ENCODE measurements at places on chromosomes 13 and 19. TPM values are rescaled to one million over a fixed set of nuclear protein-coding genes. Genes with fewer than 3 reads are reported as not detected.

- no peak for DNase-seq
Observed at GRCh38 chr19:53912653-53913052, 3.6 kb downstream of the CACNG7 start.

GRCh38 chr19:604355-604754, 14.7 kb downstream of the HCN2 start:
- no peak for DNase-seq

DNA sequence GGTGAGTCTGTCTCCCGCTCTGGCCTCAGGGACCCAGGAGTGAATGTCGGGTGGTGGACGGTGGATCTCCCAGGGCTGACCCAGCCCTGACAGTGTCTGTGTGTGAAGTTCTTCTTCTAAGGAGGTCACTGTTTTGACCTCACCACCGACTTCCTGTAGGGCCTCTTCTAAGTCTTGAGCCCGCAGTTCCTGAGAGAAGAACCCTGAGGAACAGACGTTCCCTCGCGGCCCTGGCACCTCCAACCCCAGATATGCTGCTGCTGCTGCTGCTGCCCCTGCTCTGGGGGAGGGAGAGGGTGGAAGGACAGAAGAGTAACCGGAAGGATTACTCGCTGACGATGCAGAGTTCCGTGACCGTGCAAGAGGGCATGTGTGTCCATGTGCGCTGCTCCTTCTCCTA, at the start of gene SIGLEC7:
Gene SIGLEC7, plus strand, starts transcription at position 183 of the 400 bp plus-strand sequence. Its CDS starts 69 bp downstream, at position 252.
- DNase-seq, result no peak

GRCh38 chr19:16106121-16106520, 5.6 kb upstream of the RAB8A start:
- DNase-seq, result no peak

- DNase-seq, result no peak
Observed at GRCh38 chr13:89454681-89455080, 1783.5 kb downstream of the SLITRK5 start.

GRCh38 chr19:29872224-29872731, 60.5 kb downstream of the CCNE1 start:
- DNase-seq, result no peak

DNA sequence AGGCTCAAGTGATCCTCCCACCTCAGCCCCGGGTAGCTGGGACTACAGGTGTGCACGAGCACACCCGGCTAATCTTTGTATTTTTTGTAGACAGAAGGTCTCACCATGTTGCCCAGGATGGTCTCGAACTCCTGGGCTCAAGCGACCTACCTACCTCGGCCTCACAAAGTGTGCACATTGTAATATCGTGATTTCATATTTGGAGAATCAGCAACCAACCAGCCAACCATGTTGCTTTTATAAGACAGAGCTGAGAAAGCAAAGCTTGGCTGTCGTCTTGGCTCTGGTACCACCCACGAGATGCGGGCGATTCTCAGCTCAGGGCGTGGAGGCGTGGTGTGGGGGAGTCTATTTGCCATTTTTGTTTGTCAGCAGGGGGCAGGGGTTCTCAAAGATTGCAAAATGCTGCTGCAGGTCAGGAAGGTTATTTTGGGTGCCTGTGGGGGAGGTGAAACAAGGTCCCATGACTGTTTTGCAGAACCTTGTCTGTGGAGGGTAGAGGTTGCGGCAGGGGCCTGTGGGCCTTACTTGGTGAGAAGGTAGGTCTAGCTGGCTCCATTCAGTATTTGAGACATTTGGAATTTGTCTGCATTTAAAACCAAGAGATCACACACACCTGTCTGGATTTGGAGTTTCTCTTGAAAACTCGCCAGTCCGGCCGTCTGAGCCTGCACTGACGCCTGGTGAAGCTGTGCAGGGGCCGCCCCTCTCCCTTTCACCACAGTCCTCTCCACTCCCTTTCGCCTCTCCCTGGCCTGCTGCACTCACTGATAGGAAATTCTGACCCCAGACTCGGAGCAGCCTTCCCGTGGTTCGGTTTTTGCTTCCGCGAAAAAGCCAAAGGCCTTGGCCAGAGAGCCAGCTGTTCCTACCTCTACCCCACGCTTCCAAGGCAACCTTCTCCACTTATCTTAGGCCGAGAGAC, 15.4 kb downstream of the TNFAIP8L1 start:
- DNase-seq, result no peak

DNA sequence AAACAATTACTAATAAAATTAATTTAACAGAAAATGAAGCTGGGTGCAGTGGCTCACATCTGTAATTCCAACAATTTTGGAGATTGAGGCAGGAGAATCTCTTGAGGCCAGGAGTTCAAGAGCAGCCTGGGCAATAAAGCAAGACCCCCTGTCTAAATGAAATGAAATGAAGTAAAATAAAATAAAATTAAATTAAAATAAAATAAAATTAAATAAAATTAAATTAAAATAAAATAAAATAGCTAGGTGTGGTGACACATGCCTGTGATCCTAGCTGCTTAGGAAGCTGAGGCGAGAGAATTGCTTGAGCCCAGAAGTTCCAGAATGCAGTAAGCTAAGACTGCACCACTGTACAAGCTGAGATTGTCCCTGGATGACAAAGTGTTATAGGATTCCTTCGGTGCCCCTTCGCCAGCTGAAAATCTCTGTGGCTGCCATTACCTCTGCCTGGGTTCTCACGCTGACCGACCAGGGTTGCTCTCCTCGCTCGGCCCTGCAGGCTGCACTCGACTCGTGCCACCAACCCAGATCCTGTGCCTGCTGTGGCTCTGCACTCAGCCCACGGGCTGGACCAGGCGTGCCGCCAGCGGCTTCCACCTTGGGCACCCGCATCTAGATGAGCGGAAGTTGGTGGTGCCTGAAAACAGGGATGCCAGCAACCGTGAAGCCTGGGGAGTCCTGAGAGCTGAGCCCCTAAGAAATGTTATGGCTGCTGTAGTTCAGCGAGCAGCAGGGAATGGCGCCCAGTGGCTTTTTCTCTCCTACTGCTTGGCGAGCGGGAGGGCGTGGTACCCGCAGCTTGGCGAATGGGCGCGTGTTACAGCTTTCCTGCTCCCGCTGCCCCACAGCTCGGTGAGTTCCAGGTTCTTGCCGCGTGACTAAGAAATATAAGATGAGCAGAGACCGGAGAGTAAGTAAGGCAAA, 539.2 kb upstream of the PCDH9 start:
- no peak for DNase-seq

DNA sequence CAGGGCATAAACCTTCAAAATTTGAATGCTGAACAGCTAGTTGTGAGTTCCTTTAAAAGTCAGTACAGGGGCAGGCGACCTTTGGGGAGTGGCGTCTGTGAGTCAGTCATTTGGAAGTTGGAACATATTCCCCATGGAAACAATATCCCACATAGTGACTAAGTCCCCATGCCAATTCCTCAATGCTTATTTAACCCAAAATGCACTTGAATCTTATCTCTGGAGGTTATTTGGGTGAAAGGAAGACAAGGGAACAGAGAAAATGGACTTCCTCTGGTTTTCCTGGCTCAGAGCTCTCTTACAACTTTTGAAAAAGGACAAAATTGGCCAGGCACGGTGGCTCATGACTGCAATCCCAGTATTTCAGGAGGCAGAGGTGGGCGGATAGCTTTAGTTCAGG, 479.2 kb upstream of the NBEA start:
- no peak for DNase-seq

DNA sequence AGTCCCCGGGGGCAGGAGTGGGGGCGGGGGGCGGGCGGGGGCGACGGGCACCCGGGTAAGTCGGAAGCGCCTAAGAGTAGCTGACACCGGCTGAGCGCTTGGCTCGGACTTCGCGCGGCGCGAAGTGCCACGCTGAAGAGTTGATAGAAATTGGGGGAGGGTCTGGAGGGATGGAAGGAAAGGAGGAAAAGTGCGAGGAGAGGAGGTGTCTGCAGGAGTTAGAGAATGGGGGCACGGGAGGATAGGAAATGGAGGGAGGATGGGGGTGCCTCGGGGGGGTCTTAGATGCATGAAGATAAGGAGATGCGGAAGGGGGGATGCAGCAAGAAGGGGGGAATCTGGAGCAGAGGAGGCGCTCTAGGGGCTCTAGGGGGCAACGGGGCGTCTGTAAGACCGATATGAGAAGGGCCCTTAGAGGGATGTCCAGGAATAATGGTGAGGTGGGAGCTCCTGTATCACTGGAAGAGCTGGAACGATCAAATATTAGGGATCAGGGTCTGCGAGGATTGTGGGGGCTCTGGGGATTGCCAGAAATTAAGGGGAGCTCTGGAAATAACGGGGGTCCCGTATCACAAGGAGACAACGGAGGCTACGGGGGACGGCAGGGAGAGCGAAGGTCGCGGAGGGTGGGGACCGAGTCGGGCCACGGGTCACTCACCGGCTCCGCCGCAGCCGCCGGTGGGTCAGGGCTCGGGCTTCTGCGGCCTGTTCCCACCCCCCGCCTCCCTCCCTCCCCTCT, at the start of gene MYPOP:
Gene MYPOP, minus strand, starts transcription at position 702 of the 739 bp plus-strand sequence. CDS start 840 bp downstream, outside the sequence.
- DNase-seq, result no peak

DNA sequence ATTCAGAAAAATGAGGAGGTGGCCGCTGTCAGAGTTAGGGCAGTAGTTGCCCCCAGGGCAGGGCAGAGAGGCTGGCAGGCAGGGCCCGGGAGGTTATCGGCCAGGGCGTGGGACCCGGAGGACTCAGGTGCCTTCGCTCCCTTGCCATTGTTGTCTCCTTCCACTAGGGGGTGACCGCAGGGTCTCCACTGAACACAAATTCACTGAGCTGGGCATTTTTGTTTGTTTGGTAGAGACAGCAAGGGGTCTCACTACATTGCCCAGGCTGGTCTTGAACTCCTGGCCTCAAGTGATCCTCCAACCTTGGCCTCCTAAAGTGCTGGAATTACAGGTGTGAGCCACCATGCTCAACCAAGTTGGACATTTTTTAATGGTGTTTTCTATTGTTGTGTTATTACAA, 25.1 kb downstream of the CARS2 start:
- DNase-seq, result no peak

The FAAP24 gene
- total RNA-seq, result 4.5 TPM

DNA sequence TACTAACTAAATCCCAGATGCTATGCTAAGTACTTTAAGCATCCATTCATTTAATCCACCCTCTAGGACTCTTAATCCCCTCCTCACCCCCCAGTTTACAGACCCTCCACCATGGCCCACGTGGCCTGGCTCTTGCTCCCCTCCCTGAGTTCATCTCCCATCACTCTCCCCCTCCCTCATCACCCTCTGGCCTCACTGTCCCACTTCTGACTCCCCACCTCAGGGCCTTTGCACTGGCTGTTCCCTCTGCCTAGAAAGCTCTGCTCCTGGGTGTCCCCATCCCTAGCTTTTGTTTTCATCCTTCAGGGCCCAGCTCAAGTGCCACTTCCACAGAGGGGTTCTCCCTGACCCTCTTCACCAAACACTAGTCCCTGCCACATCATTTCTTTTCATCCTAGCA, 4.2 kb downstream of the B9D2 start:
- DNase-seq, result no peak

DNA sequence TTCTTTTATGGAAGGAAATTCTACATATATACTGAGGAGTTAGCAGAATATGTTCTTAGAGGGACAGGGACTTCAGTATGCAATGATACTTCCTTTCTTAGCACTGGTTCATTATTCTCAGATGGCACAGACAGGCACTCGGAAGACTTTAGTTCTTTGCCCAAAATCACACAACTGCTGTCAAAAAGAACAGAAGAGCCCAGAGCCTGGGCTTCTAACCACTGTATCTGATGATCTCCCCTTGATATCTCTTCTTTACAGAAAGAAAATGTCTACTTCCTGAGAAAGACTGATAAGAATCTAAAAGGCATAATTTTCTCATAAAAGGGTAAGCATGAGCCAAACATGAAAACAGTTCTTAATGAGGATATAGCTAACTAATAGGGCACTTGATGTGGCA, 2034.2 kb upstream of the PRR20A start:
- no peak for DNase-seq

DNA sequence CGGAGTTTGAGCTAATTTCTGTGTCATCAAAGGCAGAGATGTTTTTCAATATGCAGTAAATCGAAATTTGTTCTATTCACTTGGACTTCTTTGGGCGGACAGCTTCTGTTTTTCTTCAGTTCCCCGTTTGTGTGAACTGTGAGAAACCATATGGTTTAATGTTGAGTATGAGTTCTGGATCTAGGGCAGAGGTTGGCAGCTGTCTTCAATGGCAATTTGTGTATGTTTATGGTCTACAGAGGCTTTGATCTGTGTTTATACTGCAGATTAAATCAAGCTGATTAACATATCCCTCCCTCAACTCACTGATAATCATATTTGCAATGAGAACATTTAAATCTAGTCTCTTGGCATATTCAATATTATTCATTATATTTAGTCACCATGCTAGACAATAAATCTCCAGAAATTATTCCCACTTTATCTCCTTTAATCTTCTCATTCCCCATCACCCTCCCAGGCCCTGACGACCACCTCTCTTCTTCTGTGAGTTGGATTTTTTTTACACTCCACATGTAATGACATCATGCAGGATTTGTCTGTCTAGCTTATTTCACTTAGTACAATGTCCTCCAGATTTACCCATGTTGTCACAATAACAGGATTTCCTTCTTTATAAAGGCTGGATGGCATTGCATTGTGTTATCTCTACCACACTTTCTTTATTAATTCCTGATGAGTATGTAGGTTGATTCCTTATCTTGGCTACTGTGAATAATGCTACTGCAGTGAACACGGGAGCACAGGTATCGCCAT, 9.0 kb downstream of the ZNF331 start:
- no peak for DNase-seq

GRCh38 chr13:46961719-46962118, 64.9 kb upstream of the HTR2A start:
- DNase-seq, result no peak

DNA sequence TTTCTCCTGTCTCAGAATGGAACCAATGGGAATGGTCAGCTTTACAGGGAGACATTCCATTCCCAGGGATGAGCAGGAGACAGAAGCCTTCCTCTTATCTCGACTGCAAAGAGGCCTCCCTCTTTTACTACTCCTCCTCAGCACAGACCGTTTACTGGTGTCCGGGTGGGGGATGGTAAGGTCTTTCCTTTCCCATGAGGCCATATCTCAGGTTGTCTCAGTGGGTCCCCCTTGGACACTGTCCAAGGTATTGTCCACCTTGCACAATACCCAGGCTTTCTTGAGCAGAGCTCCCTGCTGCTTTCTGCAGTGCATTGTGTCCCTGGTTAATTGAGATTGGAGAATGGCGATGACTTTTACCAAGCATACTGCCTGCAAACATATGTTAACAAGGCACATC, 7.5 kb upstream of the ZNF808 start:
- no peak for DNase-seq

Measured in type B pancreatic cell (in vitro differentiated cells).